ENCODE measurements at places on chromosomes 7 and 10.
A peak's percentile ranks its signal among the peaks of the same experiment; 100 is the strongest.

DNA sequence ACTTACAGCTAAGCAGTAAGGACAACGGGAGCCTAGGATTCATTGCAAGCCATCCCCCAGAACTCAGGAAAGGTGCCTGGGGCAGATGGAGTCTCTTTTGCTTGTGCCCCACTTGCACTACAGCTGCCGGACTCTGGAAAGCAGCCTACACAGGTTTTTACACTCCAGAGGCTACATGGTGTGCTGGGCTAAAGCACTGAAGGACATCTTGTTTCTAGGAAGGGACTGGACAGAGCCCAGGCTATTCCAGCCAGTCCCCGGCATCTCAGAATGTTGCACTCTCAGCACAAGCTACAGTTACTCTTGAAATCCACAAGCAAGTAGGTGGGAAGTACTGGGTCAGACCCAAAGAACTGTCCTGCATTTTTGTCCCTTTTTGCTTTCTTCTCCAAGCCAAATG, 333.1 kb downstream of the TNS3 start:
- DNase-seq = no peak

DNA sequence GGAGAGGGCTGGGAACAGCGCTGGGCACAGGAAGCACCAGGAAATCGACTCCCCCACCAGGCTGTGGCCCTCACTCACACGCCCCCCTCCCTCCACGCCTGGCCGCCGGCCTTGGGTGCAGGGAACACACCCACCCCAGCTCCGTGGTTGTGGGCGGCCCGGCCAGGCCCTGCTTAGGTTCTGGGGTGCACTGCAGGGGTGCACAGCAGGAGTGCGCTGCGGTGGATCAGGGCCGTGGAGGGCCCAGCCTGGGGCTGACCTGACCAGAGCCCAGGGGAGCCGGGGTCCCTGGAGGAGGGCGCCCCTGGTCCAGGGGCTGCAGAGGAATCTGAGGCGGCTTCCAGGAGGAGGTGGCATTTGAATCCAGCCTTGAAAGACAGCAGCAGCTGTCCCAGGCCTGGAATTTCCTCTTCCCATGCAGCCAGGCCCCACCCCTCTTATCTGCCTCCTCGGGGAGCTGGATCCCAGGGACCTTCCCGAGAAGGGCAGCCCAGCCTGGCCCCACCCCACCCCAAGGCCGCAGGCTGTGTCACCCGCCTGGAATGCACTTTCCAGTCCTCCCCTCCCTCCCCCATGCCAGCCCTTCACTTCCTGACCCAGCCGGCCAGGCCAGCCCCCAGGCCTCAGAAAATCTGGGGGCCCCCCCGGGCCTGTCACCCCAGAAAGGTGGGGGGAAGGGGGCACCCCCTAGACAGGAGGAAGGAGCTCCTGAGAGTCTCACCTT, 18.4 kb upstream of the PDGFA start:
- DNase-seq = no peak

- DNase-seq = no peak
Observed at GRCh38 chr7:140447841-140448240, 31.5 kb downstream of the MKRN1 start.

GRCh38 chr10:64430690-64431323, 909.6 kb downstream of the REEP3 start:
- DNase-seq = peak; percentile 48

GRCh38 chr10:61992671-61993668, 91.5 kb downstream of the ARID5B start:
- DNase-seq = peak; percentile 28

DNA sequence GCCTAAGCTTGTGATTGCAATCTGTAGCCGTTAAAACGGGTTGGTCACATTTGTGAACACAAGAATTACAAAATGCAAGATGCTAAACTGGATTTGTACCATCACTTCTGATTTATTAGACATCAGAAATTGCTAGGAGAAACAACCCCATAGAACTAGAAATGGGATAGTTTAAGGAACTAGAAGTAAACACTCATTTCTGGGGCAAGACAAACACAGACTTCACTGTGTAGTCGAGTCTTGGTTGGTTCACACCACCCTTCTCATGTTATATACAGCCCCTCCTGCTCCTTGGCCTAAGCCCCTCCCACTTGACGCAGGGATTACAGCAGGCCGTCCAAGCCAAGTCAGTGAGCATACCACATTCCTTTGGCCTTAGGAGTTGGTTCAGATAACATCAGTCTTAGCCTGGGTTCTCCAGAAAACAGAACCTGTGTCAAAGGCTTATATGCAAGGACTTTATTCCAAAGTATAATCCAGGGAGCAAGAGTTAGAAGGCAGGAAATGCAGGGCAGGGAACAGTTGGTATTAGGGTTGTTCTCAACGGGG, 2.0 kb upstream of the NRAP start:
- no peak for DNase-seq

- no peak for DNase-seq
Observed at GRCh38 chr10:73357166-73357565, 1.5 kb downstream of the CFAP70 start.

DNA sequence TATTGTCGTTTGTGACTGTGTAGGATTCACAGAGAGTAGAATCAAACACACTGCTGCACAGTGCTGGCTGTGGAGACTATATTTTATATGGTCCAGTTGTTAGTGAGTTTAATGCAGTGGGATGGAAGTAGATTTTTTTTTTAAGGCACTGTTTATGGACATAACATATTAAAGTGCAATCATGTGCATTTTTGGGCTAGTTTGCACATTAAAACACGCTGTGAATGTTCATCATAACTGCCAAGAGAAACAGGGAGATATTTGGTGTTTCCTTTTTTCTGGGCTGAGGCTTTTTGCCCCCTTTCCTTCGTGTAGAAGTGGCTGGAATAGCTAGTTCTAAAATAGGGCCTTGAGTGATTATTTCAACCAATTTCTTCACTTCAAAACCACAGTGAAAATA, 139.2 kb downstream of the MYOF start:
- no peak for DNase-seq

GRCh38 chr10:63724922-63725321, 203.7 kb downstream of the REEP3 start:
- no peak for DNase-seq

Data from KBM-7 (cell line).